Activated T-helper 1 cell treated with anti-CD3 and anti-CD28 coated beads, Interleukin-12 subunit alpha, Interleukin-12 subunit beta, Interleukin-2, Interleukin-4 antibody, amounts not matched to agents 30 ng/mL and 10 ng/mL and 1 ng/mL, durations not matched to agents 14 hours and 24 hours and 36 hours (primary cell): ENCODE measurements at places on chromosomes 2 and 18. TPM values are rescaled to one million over a fixed set of nuclear protein-coding genes. Genes with fewer than 3 reads are reported as not detected.
A peak's percentile ranks its signal among the peaks of the same experiment; 100 is the strongest.

PSME4 gene
- total RNA-seq, result 59.3 and 59.7 TPM in 2 replicates

FAM237A gene
- not detected in 2 replicates for total RNA-seq

GRCh38 chr18:79123948-79124347, 54.8 kb downstream of the ATP9B start:
- peaks cover 13% of the 10 kb centered on the region for H3K36me3 ChIP-seq
- no peak for DNase-seq
- H3K4me3 ChIP-seq, result no peak overlapping the region
- H3K27me3 ChIP-seq, result no peaks in the 10 kb centered on the region

DNA sequence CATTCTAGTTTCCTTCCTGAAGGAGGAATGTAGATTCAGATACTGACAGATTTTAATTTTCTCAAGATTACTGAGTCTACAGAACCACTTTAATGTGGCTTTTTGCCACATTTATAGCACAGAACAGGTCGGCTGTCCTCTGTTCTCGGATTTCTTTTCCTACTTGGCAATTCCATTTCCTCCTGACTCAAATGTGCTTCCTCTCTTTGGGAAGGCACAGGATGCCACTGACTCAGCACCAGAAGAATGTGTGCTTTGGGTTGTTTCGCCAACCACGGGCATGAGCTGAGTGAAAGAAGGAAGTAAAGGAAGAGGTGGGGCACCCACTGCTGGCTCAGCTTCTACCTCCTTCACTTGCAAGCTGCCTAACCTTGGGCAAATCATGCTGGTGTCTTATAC, 970.6 kb upstream of the ACVR2A start:
- H3K27ac ChIP-seq, result no peak overlapping the region
- no peak for DNase-seq
- no peaks in the 10 kb centered on the region for H3K4me1 ChIP-seq
- H3K4me3 ChIP-seq, result no peak overlapping the region

DNA sequence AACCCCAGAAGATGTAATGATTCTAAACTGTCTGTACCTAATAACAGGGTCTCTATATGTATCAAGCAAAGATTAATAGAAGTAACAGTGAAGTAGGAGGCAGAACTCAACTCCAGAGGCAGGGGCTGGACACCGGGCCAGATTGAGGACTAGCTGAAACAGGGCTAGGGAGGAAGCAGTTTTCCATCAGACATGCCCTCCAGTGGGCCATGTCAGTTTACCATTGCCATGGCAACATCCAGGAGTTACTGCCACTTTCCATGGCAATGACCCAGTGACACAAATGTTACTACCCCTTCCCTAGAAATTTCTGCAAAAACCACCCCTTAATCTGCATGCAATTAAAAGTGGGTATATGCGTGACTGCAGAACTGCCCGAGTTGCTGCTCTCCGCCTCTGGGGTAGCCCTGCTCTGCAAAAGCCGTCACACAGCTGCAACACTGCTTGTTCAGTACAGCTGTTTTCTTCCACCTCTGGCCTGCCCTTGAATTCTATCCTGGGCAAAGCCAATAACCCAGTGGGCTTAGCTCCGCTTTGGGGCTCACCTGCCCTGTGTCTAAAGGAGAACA, 58.7 kb downstream of the TMEM18 start:
- no peak overlapping the region for H3K27ac ChIP-seq
- no peaks in the 10 kb centered on the region for H3K36me3 ChIP-seq
- H3K27me3 ChIP-seq, result peaks cover 1% of the 10 kb centered on the region
- H3K4me1 ChIP-seq, result no peaks in the 10 kb centered on the region
- DNase-seq, result no peak

DNA sequence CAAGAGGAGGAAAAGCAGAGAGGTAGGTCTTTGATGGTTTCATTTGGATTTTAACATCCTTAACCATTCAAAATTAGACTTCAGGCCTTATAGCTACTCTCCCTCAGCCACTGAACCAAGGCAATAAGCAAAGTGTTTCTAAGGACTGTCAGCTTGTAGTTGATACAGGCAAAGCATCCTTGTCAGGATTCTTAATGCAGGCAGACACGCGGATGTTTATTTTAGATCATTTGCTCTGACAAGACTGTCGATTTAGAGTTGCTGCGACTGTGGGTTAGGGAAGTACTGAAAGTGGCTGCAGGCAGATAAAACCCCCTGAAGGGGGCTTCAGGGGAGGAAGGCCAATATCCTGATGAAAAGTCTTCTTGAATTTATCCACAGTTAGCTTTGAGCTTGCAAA, 46.6 kb downstream of the CDH20 start:
- H3K27ac ChIP-seq, result no peak overlapping the region
- no peak overlapping the region for H3K4me3 ChIP-seq
- no peaks in the 10 kb centered on the region for H3K36me3 ChIP-seq
- no peaks in the 10 kb centered on the region for H3K27me3 ChIP-seq
- no peak for DNase-seq

GRCh38 chr18:60411715-60412114, 39.1 kb upstream of the MC4R start:
- DNase-seq, result no peak
- no peak overlapping the region for H3K27ac ChIP-seq
- no peaks in the 10 kb centered on the region for H3K27me3 ChIP-seq

GRCh38 chr18:37554399-37554787, 11.2 kb downstream of the CELF4 start:
- H3K27me3 ChIP-seq, result peaks cover 4% of the 10 kb centered on the region
- no peak overlapping the region for H3K4me3 ChIP-seq
- no peaks in the 10 kb centered on the region for H3K4me1 ChIP-seq
- H3K36me3 ChIP-seq, result no peaks in the 10 kb centered on the region
- no peak for DNase-seq

RNU2-63P gene
- 28.5 and 32.9 TPM in 2 replicates for total RNA-seq

POTEJ gene
- not detected in 2 replicates for total RNA-seq

- no peaks in the 10 kb centered on the region for H3K4me1 ChIP-seq
- H3K27me3 ChIP-seq, result no peaks in the 10 kb centered on the region
- H3K27ac ChIP-seq, result no peak overlapping the region
- DNase-seq, result no peak
- no peaks in the 10 kb centered on the region for H3K36me3 ChIP-seq
Observed at GRCh38 chr2:144924827-144925226, 404.9 kb upstream of the ZEB2 start.

DNA sequence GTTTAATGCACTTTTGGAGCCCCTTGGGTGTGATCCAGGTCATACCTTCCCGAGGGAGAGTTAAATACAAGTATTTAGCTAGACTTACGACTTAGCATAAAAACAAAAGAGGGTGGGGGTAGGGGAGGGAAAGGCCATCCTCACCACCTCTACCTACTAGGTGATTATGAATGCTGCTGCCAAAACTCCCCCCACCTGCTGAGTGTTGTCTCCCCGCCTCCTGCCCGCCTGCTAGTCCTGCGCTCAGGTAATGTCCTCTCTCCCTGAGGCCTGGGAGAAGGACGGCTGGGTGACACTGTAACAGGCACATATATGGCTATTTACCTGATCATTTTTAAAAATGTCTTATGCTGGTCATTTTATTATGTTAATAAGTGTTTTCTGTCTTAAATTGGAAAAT, 3.0 kb upstream of the NCKAP5 start:
- H3K27me3 ChIP-seq, result peaks cover 13% of the 10 kb centered on the region
- H3K4me3 ChIP-seq, result no peak overlapping the region
- no peak for DNase-seq
- H3K27ac ChIP-seq, result no peak overlapping the region
- H3K36me3 ChIP-seq, result no peaks in the 10 kb centered on the region

DNA sequence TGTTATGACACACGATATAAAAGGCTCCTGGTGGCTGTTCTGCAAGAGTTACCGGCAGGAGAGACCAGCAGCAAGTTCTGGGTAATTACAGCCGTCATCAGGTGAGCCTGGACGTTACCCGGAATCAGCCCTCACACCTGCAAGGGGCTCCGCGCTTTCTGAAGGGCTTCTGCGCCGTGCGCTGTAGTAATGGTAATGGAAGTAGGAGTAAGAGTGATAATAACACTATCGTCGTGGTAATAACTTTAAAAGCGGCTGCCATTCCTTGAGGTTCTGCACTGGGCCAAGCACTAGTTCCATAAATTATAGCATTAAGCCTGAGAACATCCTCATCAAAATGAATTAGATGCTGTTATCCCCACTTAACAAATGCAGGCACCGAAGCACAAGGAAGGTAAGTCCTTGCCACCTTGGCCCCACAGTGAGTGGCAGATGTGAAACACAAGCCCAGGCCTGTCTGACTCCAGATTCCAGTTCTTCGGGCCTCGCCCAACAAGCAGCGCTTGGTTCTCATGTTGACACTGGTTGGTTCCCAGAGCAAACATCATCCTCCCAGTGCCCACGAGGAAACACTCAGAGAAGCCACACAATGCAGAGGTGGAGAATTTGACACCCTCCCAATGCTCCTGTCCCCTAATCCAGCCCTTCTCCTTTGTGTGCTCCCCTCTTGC, 205.2 kb downstream of the EIPR1 start:
- H3K4me3 ChIP-seq, result no peak overlapping the region
- H3K27ac ChIP-seq, result no peak overlapping the region
- H3K36me3 ChIP-seq, result peaks cover 4% of the 10 kb centered on the region

- H3K27ac ChIP-seq, result no peak overlapping the region
- peaks cover 23% of the 10 kb centered on the region for H3K27me3 ChIP-seq
- no peak for DNase-seq
- no peaks in the 10 kb centered on the region for H3K4me1 ChIP-seq
- H3K4me3 ChIP-seq, result no peak overlapping the region
Observed at GRCh38 chr2:12918138-12918834, 201.6 kb downstream of the TRIB2 start.

UGT1A3 gene
- not detected in 2 replicates for total RNA-seq

- peaks cover 12% of the 10 kb centered on the region for H3K27me3 ChIP-seq
- peaks cover 16% of the 10 kb centered on the region for H3K4me1 ChIP-seq
- no peak overlapping the region for H3K27ac ChIP-seq
- H3K36me3 ChIP-seq, result peaks cover 9% of the 10 kb centered on the region
- no peak for DNase-seq
- no peak overlapping the region for H3K4me3 ChIP-seq
Observed at GRCh38 chr2:37593024-37593423, 78.4 kb downstream of the CDC42EP3 start.

DNA sequence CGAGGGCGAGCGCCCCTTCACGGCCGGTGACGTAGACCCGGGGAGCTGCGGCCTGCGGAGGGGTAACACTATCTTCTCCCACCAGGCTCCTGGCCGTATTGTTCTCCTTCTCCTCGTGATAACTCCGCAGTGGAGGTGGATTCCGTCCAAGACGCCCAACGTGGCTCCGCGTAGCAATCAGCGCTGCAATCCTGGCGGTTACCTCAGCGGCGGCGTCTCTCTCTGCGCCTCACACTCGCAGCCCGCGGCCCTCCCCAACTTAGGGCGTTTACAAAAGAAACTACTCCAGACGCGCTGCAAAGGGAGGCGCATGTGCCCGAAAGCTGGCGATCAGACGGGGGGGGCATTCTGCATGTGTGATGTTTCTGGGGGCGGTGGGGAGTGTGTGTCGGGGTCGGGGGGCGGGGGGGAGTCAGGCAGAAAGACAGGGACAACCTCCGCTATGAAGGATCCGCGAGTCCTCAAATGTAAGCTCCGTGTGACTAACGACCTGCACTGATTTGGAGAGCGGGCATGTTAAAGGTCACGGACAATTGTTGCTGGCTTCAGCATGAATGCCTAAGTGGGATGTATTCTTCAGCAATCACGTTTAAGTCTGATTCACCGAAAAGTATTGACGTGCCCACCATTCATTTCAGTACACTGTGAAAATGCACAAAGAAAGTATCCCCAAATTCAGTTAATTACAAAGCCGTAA, 1.3 kb upstream of the ZNF516 start:
- no peaks in the 10 kb centered on the region for H3K36me3 ChIP-seq
- peaks cover 28% of the 10 kb centered on the region for H3K4me1 ChIP-seq
- no peak for DNase-seq
- H3K27me3 ChIP-seq, result peaks cover 68% of the 10 kb centered on the region

TTR gene
- not detected in 2 replicates for total RNA-seq

GRCh38 chr2:85702172-85702571, 8.0 kb downstream of the GNLY start:
- H3K27ac ChIP-seq, result peak overlapping the region; percentile 65
- no peak overlapping the region for H3K4me3 ChIP-seq
- H3K27me3 ChIP-seq, result no peaks in the 10 kb centered on the region
- no peak for DNase-seq
- peaks cover 68% of the 10 kb centered on the region for H3K4me1 ChIP-seq
- no peaks in the 10 kb centered on the region for H3K36me3 ChIP-seq

- DNase-seq, result no peak
- H3K27ac ChIP-seq, result no peak overlapping the region
- no peak overlapping the region for H3K4me3 ChIP-seq
- H3K36me3 ChIP-seq, result no peaks in the 10 kb centered on the region
- peaks cover 9% of the 10 kb centered on the region for H3K27me3 ChIP-seq
- H3K4me1 ChIP-seq, result no peaks in the 10 kb centered on the region
Observed at GRCh38 chr2:96463119-96463518, 42.0 kb downstream of the NEURL3 start.

DNA sequence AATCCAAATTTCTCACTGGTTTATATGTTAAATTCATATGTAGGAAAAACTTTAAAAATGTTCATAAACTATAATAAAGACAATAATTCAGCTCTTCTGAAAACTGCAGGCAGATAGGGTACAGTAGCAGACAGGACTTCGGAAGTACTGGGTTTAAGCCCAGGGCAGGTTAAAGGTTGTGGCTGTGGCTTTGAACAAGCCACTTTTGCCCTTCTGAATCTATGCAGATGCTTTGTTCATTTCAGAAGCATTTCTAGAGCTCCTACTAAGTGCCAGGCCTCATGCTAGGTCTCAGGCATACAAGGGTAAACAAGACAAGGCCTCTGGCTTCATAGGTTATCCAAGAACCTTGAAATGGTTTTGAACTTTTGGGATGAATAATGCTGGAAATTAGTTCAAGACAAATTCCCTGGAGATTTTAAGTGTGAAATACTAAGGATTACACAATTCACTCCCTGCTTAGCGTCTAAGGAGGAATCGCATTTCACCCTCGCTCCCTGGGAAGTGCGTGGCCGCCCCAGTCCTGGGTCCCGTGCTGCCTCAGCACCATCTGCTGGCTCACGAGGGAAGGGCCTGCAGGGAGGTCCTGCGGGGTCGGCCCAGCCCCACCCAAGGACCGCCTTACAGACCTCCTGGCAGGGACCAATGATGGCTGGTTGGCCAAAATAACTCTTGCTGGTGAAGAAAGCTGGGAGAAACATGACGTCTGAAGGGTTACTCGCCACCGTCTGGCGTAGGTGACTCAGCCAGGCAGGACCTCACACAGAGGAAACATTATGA, 67.7 kb upstream of the L3MBTL4 start:
- no peaks in the 10 kb centered on the region for H3K4me1 ChIP-seq
- no peak overlapping the region for H3K27ac ChIP-seq
- no peaks in the 10 kb centered on the region for H3K27me3 ChIP-seq
- DNase-seq, result no peak

- H3K4me3 ChIP-seq, result peak overlapping the region; percentile 58
- peaks cover 65% of the 10 kb centered on the region for H3K36me3 ChIP-seq
- DNase-seq, result peak; percentile 40
- no peaks in the 10 kb centered on the region for H3K27me3 ChIP-seq
Observed at GRCh38 chr2:230447455-230448451, 31.8 kb downstream of the SP100 start.

PDCD1 gene
- total RNA-seq, result 67.8 and 69.1 TPM in 2 replicates

GRCh38 chr18:54957996-54958395, 1.3 kb downstream of the CCDC68 start:
- peaks cover 49% of the 10 kb centered on the region for H3K27me3 ChIP-seq
- H3K4me3 ChIP-seq, result no peak overlapping the region
- no peak for DNase-seq
- peaks cover 2% of the 10 kb centered on the region for H3K36me3 ChIP-seq
- no peak overlapping the region for H3K27ac ChIP-seq

ABCB11 gene
- 0.02 TPM in 1 of 2 replicates, not detected in the other for total RNA-seq
